ENCODE measurements at places on chromosomes 1 and 21.

DNA sequence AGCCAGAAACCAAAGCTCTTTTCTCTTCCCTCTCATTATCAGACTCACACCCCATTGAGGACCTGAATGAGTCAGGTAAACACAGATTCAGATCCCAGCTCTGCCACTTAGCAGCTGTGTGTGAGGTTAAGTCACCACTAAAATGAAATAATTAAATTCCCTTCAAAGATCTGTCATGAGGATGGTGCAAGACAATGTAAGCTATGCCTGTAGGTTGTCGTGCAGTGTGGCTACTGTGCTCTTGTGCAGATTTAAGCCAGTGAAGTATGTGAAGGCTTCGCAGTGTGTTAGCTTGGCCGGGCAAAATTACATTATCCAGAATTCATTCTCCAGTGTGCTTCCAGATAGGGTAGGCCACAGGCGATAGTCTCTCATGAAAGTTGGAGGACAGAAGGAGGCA, 13.6 kb downstream of the UBL4B start:
- no peak overlapping the region for H3K27ac ChIP-seq
- H3K36me3 ChIP-seq = no peaks in the 10 kb centered on the region
- peaks cover 6% of the 10 kb centered on the region for H3K27me3 ChIP-seq
- no peak overlapping the region for H3K4me3 ChIP-seq
- no peak for DNase-seq

DNA sequence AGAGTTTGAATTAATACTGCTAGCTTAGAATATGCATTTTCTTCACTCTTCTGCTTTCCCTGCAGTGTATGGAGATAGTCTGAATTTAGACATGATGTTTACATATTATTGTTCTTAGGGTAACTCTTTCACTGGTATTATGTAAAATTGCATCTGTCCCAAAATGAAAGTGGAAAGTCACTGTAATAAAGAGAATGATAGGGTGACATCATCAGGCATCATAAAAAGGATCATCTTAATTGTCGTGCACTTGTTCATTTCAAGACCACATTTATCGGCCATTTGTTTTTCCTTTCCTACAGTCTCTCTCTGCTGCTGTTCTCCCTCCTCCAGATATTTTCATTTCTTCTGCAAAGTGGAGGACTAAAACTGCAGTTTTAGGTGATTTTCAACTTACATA, 61.9 kb upstream of the ZNF281 start:
- no peak overlapping the region for H3K27ac ChIP-seq
- DNase-seq = no peak
- H3K4me1 ChIP-seq = no peaks in the 10 kb centered on the region

- H3K27me3 ChIP-seq = no peaks in the 10 kb centered on the region
- H3K36me3 ChIP-seq = no peaks in the 10 kb centered on the region
- H3K4me3 ChIP-seq = no peak overlapping the region
- H3K4me1 ChIP-seq = no peaks in the 10 kb centered on the region
These were observed 207.5 kb upstream of the SAMSN1 start for GRCh38 chr21:14753466-14754258.

DNA sequence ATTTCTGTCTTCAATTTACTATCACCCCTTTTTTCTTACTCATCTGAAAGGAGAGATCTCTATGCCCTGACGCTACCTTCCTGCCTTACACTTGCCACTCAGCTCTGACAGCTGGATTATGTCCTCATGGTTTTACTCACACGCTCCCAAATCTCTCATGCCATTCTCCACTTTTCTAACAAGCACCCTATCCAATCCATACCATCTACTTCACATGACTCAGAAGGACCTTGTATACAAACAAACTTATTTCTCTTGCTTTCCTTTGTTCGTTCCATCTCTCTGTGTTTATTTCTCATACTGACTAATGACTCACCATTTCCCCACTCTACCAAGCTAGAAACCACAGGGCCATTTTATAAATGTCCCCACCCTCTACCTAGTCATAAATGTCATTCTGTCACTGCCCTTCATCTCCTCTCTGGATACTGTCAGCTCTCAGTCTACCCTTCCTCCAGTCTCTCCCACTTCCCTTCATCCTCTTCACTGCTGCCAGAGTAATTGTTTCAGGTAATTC, 87.3 kb downstream of the USP24 start:
- peaks cover 92% of the 10 kb centered on the region for H3K36me3 ChIP-seq
- DNase-seq = no peak
- H3K4me3 ChIP-seq = no peak overlapping the region
- H3K27me3 ChIP-seq = no peaks in the 10 kb centered on the region
- H3K27ac ChIP-seq = no peak overlapping the region
- H3K4me1 ChIP-seq = peaks cover 15% of the 10 kb centered on the region

DNA sequence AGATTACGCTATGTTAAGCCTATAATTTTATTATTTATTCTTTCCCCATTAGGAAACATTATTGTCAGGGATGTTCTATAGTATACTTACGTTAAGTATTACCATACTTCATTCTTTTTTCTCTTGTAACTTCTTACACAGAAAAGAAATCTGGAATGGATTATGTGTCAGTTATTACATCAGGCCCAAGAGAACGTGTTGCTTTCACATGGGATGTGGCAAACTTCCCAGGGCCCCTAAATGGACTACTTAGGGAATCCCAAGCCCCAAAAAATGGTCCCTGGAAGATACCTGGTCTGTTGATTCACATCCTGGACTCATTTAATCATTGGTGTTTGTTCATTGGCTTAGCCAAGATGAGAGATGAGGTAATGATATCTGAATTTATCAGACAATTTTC, 249.8 kb downstream of the NRIP1 start:
- H3K4me1 ChIP-seq = no peaks in the 10 kb centered on the region
- no peak overlapping the region for H3K27ac ChIP-seq
- H3K27me3 ChIP-seq = no peaks in the 10 kb centered on the region

- no peaks in the 10 kb centered on the region for H3K4me1 ChIP-seq
- no peaks in the 10 kb centered on the region for H3K27me3 ChIP-seq
- no peak for DNase-seq
- H3K36me3 ChIP-seq = no peaks in the 10 kb centered on the region
- no peak overlapping the region for H3K27ac ChIP-seq
These were observed 56.6 kb downstream of the RYR2 start for GRCh38 chr1:237098541-237098940.

DNA sequence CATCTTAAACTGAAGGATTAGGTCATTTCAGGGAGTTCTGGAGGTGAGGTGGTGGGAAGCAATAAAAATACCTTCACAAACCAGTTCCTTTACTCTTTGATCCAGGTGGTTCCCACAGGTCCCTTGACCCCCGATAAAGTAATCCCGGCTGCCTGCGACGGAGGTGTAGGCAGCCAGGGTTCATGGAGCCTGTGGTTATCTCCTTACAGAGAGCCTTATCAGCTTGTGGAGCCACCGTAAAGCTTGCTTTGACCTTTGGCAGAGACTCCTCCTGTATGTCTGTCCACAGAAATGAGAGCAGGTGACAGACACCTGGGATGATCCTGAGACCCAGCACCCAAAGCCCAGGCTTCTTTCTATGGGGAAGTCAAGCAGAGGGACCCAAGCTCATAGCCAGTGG, 243.4 kb downstream of the KIF26B start:
- H3K36me3 ChIP-seq = no peaks in the 10 kb centered on the region
- H3K4me3 ChIP-seq = no peak overlapping the region
- DNase-seq = no peak
- no peaks in the 10 kb centered on the region for H3K4me1 ChIP-seq

GRCh38 chr1:172430128-172430454, 9.6 kb downstream of the C1orf105 start:
- no peak overlapping the region for H3K27ac ChIP-seq
- H3K4me1 ChIP-seq = no peaks in the 10 kb centered on the region
- no peak overlapping the region for H3K4me3 ChIP-seq
- no peaks in the 10 kb centered on the region for H3K36me3 ChIP-seq

GRCh38 chr1:14090062-14090461, 390.1 kb downstream of the PRDM2 start:
- H3K27me3 ChIP-seq = no peaks in the 10 kb centered on the region
- no peaks in the 10 kb centered on the region for H3K36me3 ChIP-seq
- H3K4me3 ChIP-seq = no peak overlapping the region
- DNase-seq = no peak

DNA sequence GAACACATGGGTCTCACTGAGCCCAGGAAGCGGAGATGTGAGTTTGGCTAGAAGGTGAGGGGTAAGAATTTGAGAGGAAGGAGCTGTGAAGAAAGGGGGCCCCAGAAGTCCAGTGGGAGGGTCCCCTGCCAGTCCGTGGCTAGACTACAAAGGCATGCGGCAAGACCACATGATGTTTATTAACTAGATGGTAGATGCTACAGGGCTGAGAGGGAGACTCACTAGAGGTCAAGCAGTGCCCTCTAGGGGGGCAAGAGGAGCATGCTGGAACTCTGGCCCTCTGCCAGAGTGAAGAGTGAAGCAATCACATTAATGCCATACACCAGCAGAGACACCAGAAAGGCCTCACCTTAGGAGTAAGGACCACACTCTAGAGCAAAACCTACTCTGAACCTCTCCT, 12.2 kb downstream of the KIAA0319L start:
- H3K27me3 ChIP-seq = no peaks in the 10 kb centered on the region
- H3K4me3 ChIP-seq = no peak overlapping the region
- H3K4me1 ChIP-seq = peaks cover 47% of the 10 kb centered on the region
- H3K27ac ChIP-seq = peak overlapping the region; percentile 3
- peaks cover 4% of the 10 kb centered on the region for H3K36me3 ChIP-seq

GRCh38 chr1:94746635-94747525, 73.3 kb upstream of the SLC44A3 start:
- no peaks in the 10 kb centered on the region for H3K27me3 ChIP-seq
- no peaks in the 10 kb centered on the region for H3K36me3 ChIP-seq
- DNase-seq = peak; percentile 68
- no peak overlapping the region for H3K4me3 ChIP-seq
